NCI-H2227 treated with DMSO at 0.1 percent for 48 hours (cell line): ENCODE measurements at places on chromosomes 7 and 10.

DNA sequence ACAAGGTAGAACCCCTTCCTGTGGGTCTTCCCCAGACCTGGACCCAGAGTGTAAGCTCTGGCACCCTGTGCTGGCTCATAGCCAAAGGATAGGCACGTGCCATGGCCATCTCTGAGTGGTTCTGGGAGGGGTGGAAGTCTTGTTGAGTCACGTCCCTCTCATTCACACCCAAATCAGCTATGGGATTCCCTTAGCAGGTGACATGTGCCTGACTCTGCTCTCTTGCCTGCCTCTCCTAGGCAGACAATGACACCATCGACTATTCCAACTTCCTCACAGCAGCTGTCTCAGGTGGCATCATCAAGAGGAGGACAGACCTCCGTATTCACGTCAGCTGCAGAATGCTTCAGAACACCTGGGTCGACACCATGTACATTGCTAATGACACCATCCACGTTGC lies 59.8 kb downstream of the C10orf120 start:
- DNase-seq = no peak

DNA sequence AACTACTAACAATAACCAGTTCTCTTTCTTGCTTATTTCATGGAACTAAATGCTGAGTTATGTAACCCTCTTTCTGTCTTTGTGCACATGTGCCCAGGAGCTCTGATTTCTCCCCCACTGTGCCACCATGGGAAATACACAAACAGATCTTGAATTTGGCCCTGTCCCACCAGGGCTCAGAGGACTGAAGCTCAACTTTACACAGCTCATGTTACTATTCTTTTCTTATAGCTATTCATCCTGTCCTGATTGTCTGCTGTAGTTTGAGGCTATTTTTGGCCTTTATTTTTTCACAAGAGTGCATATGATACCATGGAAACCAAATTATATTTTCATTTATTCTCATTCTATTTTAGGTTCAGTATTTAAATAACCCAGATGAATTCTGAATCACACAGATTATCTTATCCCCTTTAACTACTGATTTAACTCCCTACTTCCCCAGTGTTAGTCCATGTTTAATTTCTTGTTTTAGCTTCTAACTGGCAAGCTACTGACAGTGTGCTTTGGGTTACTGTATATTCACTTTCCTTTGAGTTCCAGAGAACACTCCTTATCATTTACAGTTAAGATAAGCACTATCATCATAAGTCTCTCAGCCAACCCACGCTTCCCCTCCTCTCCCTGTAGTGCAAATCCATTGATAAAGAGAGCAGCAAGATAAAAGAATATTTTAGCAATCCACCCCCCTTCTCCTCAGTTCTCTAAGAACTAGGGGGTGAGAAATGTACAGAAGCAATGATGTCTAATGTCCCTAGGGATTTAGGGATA lies 71.8 kb upstream of the GSDME start:
- DNase-seq = no peak

DNA sequence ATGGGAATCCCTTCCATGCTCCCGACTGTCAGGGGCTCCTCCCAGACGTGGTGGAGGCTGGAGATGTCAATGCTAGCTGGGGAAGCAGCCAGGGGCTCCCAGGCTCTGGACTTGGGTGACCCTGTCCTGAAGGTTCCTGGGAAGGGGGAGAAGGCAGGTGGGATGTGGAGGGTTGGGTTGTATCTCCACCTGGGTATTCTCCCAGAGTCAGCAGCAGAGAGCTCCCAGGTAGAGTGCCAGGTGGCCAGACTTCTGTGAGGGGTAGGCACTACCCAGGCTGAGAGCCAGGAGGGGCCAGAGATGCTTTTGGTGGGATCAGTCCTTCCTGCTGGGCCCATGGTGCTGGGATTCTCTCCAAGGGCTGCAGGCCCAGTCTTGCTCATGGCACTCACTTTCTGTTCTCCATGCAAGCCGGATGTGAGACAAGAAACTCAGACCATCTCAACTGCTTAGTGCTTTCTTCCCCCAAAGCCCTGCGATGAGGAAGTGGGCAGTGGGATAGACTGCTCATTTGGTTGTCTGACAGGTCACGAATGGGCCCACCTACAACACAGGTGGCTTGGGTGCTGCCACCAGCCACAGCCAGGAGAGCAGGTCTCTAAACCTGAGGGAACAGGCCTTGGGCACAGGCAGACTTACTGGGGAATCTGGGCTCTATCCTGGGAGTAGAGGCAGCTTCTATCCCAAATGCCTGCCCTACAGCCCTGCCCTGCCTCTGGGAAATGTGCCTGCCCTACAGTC lies 52.5 kb upstream of the CAMK2B start:
- no peak for DNase-seq

DNA sequence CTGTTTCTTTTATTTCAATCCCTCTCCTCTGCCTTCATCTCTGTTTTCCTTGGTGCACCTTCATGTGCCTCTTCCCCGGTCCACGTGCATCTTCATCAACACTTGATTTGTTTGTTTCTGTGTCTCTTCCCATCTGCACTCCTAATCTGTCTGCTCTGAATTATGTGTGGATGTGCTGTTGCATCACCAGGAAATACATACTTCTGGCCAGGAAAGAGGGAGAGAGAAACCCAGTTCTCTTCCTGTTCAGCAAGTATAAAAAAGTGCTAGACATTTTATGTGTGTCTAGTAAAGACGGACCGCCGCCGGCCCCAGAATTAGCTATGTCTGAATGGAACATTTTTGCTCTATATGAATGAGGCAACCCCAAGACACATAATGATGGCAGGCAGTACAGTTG lies 93.8 kb downstream of the CALD1 start:
- DNase-seq = no peak

DNA sequence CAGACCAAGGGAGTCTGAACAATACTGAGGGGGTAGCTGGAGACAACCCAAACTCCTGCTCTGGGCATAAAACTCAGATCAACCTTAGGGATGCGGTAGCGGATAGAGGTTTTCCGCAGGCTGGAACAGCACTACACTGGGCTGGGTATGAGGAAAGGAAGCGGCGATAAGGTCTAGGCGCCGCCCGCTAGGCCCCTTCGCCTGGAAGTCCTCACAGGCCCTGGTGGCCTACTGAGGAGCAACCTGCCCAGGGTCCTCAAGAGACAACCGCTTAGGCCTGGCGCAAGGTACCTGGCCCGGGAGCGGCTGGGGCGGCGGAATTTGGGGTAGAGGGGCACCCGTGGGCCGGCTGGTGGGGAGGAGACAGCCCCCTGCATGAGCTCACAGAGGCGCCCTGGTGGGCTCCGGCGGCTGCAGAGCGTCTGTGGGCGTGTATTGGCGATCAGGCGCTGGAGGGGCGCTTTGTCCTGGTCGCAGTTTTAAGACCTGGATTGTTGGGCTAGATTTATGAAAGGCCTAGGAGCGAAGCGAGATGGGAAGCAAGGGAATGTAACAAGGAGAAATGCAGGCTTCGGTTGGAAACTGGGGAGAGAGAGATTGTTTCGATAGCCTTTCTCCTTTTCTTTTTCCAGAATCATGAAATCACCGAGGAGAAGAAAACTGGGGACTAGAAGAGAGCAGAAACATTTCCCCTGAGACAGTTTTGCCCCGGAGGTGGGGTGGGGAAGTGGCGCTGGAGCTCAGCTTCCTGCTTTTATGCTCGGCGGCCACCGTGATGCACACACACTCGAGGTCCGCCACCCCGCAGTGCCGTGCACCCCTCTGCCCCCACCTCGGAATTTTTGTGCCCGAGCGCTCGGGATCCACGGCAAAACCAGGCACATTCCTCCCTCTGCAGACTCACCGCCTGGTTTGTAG lies 2.4 kb upstream of the NKX2-3 start:
- DNase-seq = no peak

DNA sequence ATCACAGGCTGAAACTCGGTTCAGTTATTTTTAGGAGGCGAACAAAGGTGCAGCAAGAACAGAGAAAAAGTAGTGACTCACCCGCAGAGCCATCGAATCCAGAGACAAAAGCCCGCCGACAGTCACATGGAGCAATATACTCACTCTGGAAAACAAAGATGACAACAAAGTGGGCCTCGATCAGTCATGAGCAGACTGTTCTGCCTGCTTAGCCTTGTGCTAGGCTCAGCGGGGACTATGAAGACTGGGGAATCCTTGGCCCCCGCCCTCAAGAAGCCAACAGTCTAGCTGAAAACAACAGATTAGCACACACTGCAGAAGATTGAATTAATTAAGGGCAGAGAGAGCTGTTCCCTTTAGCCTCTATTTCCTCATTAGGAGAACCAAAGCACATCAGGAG lies 30.4 kb downstream of the XPNPEP1 start:
- DNase-seq = no peak

GRCh38 chr10:132227851-132228390 lies 41.2 kb downstream of the DPYSL4 start:
- DNase-seq = no peak

GRCh38 chr10:66996996-66997395 lies 71.2 kb downstream of the LRRTM3 start:
- DNase-seq = no peak

DNA sequence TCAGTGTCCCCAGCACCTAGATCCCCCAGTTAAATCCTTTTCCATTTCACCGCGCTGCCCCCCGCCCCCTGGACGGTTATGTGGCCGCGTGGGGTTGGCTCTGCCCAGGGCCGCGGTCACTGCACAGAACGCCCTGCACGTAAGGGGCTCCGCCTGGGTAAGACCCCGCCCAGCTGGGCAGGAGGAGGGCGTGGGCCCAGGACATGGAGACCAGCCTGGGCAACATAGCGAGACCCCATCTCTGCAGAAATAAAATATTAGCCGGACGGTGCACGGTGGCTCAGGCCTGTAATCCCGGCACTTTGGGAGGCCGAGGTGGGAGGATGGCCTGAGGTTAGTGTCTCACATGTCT lies 650 bp upstream of the ZFAND2A start:
- no peak for DNase-seq

- no peak for DNase-seq
Measured at GRCh38 chr10:97463363-97464132, 17.6 kb downstream of the ZDHHC16 start.

DNA sequence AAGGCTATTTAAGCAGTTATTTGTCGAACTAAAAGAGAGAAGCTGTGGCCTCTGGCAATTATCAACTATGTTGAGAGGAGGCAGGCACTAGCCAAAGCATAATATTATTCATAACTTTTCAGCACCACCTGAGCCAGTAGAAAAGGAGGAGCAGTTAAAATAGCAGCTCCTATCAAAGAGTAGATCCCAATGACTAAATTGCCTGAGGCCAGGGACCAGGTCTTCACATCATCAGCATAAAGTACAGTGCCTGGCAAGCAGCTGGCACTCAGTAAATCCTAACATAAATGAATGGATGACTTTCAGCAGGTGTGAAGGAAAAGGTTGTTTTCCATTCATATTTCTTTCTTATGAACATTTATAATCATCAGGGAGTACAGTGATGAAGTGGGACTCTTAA lies 309.0 kb upstream of the IMMP2L start:
- DNase-seq = no peak
